ENCODE measurements at places on chromosomes 3 and 15.
A peak's percentile ranks its signal among the peaks of the same experiment; 100 is the strongest.

GRCh38 chr3:158104431-158104921 is 1.7 kb downstream of the SHOX2 start:
- no peak for DNase-seq

GRCh38 chr3:17298038-17298437 is 413.3 kb downstream of the PLCL2 start:
- no peak for DNase-seq

- no peak for DNase-seq
Measured at GRCh38 chr3:183013856-183014255, 33.5 kb upstream of the DCUN1D1 start.

GRCh38 chr3:139794469-139795265 is 116.9 kb upstream of the NMNAT3 start:
- no peak for DNase-seq

- no peak for DNase-seq
Measured at GRCh38 chr3:69568458-69568857, 170.8 kb upstream of the MITF start.

GRCh38 chr15:89197503-89197971 is 23.8 kb downstream of the RLBP1 start:
- peak; percentile 71 for DNase-seq

DNA sequence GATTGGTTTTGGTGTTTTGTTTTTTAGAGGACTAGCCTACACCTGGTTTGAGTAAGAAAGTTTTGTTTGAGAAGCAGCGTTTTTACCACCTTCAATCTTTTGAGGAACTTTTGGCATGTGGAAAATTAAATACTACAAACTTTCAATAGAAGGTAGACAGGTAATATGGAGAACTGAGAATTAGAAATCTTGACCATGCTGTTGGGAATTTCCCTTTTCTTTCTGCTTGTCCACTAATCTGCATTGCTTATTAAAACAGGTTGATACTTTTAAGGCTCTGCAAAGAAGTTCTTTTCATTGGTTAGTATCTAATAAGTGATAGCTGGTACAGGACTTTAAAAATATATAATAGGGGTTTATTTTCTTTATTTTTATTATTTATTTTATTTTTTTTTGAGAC is 31.9 kb downstream of the UBE2E1 start:
- DNase-seq, result no peak

DNA sequence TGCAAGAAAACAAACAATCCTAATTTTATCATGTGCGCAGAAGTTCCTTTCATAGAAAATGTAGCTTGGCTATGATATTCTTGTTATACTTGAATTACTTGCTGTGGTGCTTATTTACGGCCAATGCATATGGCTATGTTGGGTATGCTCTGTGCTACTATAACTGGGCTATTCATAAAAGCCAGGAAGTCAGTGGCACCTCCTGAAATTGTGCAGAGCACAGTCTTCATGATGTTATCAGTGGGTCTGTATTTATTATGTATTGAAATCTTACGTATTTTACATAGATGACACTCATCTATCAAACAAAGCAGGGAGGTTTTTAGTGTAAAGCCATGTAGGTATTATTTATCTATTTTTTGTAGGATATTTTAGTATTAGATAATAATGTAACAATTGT is 196.5 kb upstream of the NAALADL2 start:
- no peak for DNase-seq

GRCh38 chr3:149258714-149259113 is 37.1 kb upstream of the CP start:
- DNase-seq, result no peak

- no peak for DNase-seq
Measured at GRCh38 chr15:96448923-96449322, 118.4 kb downstream of the NR2F2 start.

DNA sequence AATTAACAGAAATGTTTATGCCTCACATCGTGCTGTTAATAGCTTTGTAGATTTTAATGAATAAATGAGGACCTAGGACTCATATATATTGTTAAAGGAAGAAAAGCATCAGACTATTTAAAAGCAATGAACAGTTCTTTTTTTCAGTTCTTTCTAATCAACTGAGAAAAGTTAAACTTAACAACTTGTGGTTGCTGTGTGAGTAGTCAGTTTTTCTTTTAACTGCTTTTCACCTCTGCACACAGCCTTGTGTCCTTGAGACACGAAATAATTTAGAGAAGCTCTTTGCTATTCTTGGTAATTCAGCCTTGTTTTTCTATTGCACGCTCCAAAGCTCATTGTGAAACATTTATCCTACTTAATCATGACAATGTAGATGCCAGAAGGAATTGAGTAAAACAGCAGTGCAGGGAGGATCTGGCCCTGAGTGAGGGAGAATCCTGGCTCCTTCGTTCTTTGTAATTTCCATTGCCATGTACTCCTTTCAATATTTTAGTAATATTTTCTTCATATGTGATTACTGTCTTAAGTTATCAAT is 499.0 kb downstream of the PYDC2 start:
- DNase-seq, result no peak

DNA sequence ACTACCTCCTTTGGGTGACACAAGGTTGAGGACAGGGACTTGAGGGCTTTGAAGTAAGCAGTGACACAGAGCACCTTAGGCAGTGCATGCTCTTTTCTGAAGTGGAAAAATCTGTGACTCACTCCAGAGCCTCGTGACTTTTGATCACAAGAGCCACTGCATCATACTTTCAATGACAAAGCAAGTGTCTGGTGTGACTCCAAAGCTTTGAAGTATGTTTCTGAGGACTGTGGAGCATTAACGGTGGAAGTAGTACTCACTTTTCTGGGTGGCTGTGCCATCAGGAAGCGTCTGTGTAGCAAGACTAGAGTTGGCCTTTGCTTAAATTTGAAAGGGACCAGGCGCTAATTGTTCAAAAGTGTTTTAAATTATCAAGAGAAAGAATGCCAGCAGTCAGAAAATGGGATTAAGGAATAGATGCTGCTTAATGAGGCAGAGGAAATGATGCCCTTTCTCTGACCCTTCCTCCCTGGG is 210.7 kb upstream of the TRIM42 start:
- DNase-seq, result no peak

GRCh38 chr3:100650651-100651619 is 41.5 kb downstream of the ADGRG7 start:
- DNase-seq, result no peak

DNA sequence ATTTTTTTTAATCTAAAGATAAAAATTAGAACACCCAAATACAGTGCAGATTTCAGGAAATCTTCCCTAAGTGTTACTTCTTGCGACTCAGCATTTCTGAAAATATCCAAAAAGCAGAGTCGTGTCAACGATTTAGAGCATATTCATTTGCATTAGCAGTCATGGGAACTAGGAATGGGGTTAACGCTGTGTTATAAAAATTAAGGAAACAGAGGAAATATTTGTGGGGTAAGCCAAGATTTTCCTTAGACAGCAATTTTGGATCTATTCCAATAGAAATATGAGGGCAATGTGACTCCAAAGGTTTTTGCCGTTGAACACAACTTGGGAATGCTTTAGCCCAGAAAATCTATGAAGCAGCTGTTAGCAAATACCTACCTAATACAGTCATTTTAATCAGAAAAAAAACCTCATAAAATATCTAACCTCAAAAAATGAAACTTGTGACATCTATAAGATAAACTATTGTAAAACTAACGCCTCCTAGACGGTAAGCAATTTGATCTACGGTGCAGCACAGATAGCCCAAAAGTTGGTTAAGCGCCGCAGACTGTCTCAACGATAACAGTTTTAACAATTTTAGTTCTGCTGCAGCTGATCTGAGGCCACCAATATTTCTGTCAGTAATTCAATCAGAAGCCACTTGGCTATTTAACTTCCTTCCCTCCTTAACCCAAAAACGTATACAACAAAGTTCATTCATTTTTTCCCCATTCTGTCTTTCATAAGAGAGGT is 5.8 kb upstream of the ATP11B start:
- DNase-seq, result no peak

DNA sequence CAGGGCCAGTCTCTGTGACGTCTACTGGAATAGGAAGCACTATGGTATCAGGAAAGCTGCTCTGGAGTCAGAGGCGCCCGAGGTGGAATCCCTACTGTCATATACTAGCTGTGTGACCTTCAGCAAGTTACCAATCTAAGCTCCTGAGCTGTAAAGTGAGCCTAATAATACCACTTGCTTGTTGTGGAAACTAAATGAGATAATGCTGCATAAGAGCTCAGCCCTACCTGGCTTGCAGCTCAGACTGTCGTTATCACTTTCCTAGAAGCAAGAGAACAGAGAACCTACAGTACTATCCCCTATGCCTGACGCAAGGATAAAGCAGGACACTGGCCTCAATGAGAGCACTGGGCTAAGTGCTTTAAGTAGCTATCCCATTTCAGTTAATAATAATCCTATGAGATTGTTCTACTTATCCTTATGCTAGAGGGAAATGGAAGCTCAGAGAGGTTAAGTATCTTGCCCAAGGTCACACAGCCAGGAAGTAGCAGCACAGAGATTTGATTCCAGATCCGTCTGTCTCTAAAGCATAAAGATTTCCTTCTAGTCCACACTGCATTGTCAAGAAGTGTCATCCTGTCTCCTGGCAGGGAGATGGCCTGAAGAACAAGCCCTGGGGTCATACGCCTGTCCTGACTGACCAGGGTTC is 195.2 kb downstream of the TLE3 start:
- DNase-seq, result no peak

DNA sequence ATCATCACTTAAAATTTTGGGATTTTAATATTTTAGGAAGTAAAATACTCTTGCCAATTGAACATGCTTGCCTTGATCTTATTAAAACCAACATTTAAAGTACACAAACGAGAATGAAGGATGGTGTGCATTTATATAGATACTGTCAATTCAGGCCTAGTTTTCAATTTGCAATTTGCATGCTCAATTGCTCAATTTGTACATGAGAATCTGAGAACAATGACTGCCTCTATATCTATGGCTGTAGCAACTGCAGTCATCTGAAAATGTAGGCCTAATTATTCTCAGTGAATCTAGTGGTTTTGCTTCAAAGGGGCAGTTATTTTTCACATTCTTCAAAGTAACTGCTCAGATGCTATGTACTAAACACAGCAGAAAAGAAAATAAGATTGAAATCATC is 18.8 kb downstream of the ZBBX start:
- DNase-seq, result no peak

- DNase-seq, result no peak
Measured at GRCh38 chr3:9201266-9201665, 48.2 kb downstream of the SRGAP3 start.

GRCh38 chr3:196740481-196741248 is 1.0 kb downstream of the PAK2 start:
- DNase-seq, result peak; percentile 27

- no peak for DNase-seq
Measured at GRCh38 chr15:60787837-60788691, 309.1 kb upstream of the ICE2 start.

DNA sequence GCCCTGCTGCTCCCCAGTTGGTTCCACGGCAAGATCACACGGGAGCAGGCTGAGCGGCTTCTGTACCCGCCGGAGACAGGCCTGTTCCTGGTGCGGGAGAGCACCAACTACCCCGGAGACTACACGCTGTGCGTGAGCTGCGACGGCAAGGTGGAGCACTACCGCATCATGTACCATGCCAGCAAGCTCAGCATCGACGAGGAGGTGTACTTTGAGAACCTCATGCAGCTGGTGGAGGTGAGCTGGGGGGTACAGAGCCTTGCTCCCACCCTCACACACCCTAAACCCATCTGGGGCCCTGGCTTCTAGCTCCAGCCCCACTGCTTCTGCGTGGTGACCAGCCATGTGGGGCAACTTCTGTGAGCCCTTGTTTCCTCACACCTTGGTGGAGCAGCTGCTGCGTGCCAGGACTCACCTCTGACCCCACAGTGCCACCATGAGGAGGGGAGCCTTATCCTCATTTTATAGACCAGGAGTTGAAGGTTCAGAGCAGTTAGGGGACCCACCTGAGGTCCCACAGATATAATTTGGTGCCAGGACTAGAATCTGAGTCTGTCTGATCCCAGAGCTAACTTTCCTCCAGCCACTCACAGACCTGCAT is 13.3 kb upstream of the LMAN1L start:
- DNase-seq, result no peak

DNA sequence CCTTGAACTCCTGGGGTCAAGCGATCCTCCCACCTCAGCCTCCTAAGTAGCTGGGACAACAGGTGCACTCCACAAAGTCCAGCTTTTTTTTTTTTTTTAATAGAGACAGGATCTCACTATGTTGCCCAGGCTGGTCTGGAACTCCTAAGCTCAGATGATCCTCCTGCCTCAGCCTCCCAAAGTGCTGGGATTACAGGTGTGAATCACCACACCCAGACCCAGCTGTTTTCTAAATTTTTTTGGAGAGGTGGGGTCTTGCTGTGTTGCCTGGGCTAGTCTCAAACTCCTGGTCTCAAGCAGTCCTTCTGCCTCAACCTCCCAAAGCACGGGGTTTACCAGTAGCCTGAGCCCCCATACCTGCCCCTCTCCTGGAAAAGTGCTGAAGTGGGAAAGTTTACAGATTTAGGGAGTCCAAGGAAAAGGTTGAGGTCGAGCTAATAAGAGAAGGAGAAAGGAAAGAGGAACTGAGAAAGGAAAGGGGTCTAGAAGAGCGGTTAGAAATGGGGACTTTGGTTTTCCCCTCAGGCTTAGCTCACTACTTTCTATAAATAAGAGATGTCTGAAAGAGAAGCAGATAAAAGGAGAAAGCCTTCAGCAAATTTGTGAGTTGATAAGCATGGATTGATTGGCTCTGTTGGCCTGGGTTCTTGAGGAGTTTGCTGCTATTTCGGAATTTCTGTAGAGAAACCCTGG is 23.6 kb downstream of the UBE2E1 start:
- DNase-seq, result no peak

DNA sequence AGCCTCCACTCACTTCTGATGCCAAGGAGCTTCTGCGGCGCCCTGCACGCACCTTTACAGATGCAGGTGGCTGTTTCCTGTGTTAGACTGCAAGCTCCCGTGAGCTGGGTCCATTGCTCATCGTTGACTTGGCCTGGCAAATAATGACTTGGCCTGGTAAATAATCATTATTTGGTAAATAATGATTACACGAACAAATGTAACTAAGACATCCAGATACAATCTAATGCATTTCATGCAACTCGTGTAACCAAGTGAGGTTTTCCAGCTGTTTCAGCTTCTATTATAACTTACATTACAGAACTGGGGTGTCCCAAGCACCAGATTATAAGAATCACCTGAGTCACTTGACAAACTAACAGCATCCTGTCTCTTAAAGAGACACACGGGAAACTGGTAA is 92.1 kb upstream of the BHLHE40 start:
- DNase-seq, result no peak

DNA sequence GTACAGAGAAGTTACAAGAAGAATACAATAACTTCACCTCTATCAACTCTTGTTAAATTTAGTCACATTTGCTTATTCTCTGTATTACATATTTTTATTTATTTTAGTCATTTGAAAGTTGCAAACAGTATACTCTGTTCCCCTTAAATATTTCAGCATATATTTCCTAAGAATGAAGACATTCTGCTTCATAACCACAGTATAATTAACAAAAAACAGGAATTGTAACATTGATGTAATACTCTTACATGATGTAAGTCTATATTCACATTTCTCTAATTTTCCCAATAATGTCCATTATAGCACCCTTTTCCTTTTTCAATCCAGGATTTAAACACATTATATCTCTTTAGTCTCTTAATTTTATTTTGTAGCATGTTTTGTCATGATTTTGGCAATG is 112.0 kb downstream of the AKAP13 start:
- DNase-seq, result no peak
